ENCODE measurements at places on chromosomes 6 and 20.

DNA sequence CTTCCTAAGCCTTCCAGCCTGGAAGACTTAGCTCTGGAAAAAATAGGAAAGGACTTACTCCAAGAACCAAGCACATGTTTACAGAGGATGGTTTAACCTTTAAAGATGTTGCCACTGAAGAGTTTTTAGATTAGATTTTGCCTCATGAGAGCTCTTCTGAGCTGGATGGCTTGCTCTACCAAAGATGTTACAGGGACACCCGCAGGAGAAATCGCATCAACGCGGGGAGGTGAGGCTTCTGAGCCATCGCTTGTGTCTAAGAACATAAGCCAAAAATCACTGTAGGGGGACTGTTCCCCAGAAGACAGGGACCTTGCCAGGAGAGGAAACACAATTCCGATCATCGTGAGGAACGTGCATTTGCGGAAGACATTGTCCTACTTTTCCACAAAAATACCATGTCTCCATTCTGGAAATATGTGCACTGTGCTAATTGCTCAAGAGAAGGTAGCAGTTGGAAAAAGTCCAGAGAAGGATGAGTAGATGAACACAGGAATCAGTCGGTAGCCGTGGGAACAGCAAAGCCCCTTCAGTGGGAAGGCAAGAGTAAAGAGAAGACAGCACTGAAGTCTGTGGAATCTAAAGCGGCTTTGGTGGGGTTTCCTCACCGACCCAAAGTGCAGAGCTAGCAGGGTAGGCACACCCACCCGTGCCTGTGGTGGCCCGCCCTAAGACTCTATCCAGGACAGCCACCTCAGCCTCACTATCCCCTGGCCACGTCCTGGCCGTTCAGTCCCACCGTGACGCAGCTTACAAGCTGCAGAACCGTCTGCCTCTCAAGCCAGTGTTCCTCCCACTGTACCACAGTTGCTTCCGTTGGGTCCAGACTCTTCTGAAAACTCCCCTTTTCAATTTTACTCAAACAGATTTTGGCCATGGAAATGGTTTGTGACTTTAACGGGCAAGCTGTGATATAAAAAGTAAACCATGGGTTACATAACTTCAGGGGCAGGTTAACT is 334.8 kb downstream of the NRN1 start:
- no peak for DNase-seq

GRCh38 chr20:64164123-64164836 is at the start of gene MYT1:
MYT1 (plus strand) TSS chr20:64164452; CDS start chr20:64198862, 34,410 bp downstream.
- no peak for DNase-seq

GRCh38 chr6:15434823-15435380 is 189.0 kb downstream of the JARID2 start:
- DNase-seq: peak; percentile 26

- no peak for DNase-seq
Observed at GRCh38 chr6:91352878-91353277, 766.0 kb upstream of the MAP3K7 start.

- DNase-seq: no peak
Observed at GRCh38 chr6:90039911-90040310, 145.6 kb downstream of the GJA10 start.
